ENCODE measurements at places on chromosomes 6 and 20.
A peak's percentile ranks its signal among the peaks of the same experiment; 100 is the strongest.

DNA sequence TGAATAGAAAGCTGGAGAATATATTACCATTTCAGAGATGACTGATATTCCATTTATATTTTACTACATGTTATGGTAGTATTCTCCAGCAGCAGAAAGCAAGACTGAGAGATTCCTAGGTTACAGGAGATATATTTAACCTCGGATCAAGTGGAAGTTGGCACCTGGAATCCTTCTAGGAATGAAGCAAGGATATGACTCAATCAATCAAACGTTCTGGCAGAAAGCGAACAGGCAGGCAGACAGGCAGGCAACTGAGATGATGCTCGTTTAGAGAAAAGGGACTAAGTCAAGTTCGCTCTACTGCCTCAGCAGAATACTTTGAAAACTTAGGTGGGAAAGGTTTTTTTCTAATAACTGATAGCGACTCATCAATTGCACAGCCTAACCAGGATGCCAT, 46.2 kb downstream of the PAK5 start:
- no peak for DNase-seq

DNA sequence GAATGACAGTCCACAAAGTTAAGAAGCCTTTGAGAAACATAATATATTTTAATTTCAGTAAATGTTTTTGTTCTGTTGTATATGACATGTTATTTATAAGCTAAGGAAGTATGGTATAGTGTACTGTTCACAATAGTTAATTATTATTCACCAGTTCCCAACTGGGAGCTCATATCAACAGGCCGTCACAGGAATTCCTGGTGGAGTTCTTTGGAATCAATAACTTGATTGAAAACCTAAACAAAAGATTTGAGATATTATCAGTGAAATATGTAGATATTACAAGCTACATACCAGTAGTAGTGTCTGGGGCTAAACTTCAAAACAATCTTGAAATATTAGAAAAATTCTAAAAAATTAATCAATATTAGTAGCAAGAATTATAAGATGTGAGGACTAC, 60.3 kb downstream of the NOX3 start:
- no peak for DNase-seq

- no peak for DNase-seq
These were observed 33.0 kb downstream of the RRBP1 start for GRCh38 chr20:17648791-17649730.

GRCh38 chr20:49914310-49915117, 815 bp downstream of the SPATA2 start:
- DNase-seq: no peak

DNA sequence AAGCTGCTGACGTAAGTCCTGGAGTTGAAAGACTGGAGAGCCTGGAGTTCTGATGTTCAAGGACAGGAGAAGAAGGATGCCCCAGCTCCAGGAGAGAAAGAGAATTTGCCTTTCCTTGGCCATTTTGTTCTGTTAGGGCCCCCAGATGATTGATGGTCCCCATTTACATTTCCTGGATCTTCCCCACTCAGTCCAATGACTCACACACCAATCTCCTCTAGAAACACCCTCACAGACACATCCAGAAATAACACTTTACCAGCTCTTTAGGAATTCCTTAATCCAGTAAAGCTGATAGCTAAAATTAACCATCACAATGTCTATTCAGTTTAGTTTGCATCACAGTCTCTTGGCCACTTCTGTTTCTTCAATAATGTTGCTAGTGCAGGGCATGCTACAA, 260.2 kb upstream of the IRAK1BP1 start:
- no peak for DNase-seq

- no peak for DNase-seq
These were observed 144.9 kb downstream of the TRMT11 start for GRCh38 chr6:126131246-126131645.

DNA sequence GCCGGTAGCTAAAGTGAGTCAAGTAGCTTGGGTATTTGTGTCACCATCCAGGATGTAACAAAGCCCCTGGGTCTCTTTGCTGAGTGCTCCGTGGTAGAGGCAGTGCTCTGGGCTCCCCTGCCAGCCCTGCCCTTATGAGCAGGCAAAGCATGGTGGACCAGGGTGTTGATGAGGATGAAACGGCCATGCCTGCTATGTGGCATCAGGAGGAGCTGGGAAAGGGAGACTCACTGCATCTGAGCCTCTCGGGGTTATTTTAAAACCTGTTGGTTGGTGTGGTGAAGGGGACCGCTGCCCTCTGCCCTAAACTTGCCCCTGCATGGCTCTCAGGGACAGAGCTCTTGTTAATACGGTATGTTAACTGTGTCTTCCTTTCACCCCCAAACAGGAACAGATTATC, 143.1 kb downstream of the DTNBP1 start:
- DNase-seq: no peak

DNA sequence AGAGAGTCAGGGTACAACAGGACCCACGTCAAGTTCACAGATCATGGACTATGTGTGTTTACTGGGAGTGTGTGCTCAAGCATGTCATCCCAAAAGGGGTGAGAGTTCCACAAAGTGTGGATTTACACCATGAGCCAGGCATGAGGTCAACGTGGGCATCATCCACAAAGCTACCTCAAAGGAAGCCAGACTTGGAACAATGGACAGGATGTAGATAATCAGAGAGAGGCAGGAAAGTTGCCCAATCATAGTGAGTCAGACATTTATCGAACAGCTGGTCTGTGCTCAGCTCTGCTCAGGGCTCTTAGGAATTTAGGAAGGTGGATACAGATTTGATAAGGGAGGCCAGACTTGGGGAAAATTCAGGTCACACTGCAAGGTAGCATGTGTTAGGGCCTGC, 317.2 kb upstream of the CDYL start:
- DNase-seq: no peak

- DNase-seq: no peak
These were observed 94.8 kb downstream of the GRM1 start for GRCh38 chr6:146123616-146124015.

GRCh38 chr20:34985461-34986310, 30.0 kb downstream of the MYH7B start:
- DNase-seq: no peak

DNA sequence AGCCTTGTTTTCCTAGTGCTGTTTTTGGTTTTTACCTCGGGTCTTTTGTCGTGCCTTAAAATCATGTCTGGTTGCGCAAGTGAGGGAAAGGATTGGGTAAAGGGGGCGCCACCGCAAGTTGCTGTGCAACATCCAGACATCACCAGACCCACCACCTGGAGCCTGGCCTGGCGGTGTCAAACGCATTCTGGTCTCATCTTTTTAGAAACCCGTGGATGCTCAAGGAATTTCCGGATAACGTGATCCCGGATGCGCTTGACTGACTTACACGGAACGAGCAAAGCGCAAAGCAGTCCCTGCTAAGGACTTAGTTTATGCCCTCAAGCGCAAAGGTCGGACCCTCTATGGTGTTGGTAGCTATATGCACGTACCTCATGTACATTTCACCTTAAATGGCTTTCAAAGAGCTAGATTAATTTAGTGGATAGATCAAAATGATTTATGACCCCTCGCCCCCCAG, 105.2 kb downstream of the OR2B2 start:
- no peak for DNase-seq

DNA sequence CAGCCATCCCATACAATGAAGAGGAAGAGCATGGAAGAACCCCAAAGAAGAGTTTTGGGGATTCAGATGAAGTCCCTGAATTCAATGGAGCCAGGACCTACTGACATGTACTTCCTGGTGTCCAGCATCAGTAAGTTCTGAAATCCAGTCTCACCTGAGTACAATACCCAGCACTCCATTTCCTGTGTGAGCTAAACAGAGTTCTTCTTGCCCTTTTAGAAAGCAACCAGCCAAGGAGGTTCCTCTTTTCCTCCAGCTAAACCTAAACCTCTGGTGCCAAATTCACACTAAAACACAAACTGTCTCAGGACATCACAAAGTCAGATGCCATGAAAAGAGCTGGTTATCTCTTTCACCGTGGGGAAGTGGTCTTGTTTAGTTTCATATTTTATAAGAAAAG, 71.5 kb downstream of the PKHD1 start:
- no peak for DNase-seq

- no peak for DNase-seq
These were observed 97.0 kb downstream of the SMAP1 start for GRCh38 chr6:70764706-70765105.

DNA sequence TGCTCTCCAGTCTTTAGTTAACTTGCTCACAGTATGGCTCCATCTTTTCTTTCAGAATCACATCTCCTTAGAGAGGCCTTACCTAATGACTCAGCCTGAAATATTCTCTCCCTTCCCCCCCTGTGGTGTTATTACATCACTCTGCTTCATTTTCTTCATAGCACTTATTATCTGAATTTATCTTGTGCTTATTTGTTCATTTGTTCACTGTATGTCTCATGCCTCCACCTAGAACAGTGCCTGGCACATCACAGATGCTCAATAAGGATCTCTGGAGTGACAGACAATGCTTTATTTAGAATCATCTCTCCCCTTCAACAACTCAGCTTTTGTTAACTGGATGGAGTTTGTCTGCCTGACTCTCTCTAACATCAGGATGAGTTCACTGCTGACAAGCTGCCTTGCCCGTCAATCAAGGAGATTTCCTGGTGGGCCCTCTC, 96.6 kb upstream of the MAN1A1 start:
- DNase-seq: no peak

DNA sequence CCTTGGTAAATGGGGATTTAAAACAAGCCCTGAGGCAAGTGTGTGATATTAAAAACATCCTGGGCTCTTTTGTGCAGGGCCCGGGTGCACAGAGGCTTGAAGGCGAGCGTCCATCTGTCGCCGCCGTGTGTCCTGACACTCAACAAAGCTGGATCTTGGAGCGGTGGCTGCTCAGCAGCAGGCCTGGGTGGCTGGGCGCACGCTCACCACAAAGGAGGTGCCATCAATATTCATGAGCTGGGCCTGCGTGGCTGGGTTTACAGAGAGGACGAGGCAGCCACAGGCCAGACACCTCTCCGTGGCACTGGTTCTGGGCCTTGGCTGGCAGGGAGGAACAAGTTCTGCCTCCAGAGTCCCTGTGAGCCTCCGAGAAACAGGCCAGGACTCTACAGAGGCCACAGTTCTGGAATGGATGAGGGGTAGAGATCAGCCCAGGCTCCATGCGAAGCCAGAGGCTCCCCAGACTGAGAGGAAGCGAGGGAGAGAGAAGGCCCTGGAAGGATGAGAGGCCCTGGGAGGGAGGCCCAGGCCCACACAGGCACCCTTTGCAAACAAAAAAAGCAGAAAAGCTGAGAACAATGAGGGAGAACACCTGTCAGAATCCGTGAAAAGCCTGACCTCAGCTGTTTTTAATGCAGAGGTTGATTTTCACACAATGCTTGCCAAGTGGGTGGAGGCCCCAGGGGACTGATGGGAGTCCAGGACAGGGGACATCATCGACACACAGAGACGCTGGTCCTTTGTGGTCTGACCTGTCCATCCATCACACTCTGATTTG, 21.9 kb downstream of the BHLHE23 start:
- DNase-seq: no peak

GRCh38 chr20:53750827-53751619, 157.4 kb upstream of the ZNF217 start:
- DNase-seq: no peak

DNA sequence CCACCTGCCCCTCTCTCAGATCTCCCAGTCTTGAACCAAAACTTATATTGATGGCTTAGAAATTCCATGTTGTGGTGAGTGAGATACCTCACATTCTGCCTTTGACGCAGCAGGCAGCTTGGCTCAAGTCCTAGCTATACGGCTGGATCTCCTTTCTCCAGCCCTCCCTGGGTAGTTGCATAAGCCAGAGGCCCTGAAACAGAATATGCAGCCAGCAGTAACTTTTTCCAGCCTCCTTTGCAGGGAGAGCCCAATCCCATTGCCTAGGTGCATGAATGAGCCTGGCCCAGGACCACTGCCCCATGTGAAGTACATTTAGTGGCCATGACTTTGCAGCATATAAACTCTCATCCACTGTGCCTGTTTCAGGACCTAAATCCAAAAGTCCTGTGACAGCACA, 202.2 kb upstream of the CDYL start:
- DNase-seq: no peak

GRCh38 chr6:46390153-46390876, 100.9 kb downstream of the RCAN2 start:
- DNase-seq: no peak

- no peak for DNase-seq
These were observed 86.4 kb upstream of the POU3F2 start for GRCh38 chr6:98747960-98748359.

- no peak for DNase-seq
These were observed 28.7 kb downstream of the PERP start for GRCh38 chr6:138078491-138078890.

DNA sequence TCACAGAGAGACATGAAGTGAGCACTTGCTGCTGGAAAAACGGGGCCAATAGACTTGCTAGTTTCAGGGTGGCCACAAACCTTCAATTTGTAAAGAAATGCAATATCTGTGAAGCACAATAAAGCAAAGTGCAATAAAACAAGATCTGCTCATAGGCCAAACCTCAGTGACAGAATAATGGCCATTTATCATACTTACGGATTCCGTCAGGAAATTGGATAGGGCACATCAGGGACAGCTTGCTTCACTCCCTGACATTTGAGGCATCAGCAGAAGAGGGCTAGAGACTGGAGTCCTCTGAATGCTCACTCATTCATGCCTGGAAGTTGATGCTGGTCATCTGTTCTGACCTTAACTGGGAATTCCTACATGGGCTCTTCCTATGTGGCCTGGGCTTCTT, 165.5 kb upstream of the OPRM1 start:
- DNase-seq: no peak

GRCh38 chr6:137692806-137693205, 174.3 kb upstream of the TNFAIP3 start:
- no peak for DNase-seq

DNA sequence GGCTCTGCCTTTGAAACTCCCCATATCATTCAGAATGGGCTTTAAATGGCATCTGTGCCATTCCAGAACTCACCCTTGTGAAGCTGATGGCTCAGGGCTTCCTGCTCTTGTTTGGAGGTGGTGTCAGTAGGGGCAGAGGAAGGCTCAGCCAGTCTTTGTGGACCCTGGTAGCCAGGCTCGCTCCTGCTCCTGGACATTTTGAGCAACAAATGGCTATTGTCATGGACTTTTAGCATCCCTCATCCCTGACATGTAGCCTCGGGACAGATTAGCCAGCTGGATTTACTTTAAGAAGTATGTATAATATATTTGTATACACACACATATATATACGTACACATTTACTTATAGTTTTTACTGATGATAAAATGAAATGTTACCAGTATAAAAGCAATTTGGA, 104.1 kb downstream of the UST start:
- no peak for DNase-seq

GRCh38 chr20:19096843-19097242, 115.6 kb upstream of the SLC24A3 start:
- no peak for DNase-seq

- peak; percentile 11 for DNase-seq
These were observed at the start of gene KHDC1 for GRCh38 chr6:73262671-73263569. Gene KHDC1, minus strand, starts transcription at chr6:73263196. Its CDS starts 20,679 bp downstream, at chr6:73242517.

All from stimulated activated CD4-positive, alpha-beta T cell treated with anti-CD3 and anti-CD28 coated beads, Interleukin-1b, Interleukin-23, amount 100 ng/mL, for 1 hour (primary cell).